ENCODE measurements at places on chromosomes 1 and 21. TPM values are rescaled to one million over a fixed set of nuclear protein-coding genes. Genes with fewer than 3 reads are reported as not detected.

The ITSN1 gene
- total RNA-seq = 17.8 TPM

The ORC1 gene
- total RNA-seq = 19.7 TPM

The NPPB gene
- not detected for total RNA-seq

The LCE3D gene
- 0.60 TPM for total RNA-seq

The DNM3 gene
- total RNA-seq = 0.53 TPM

The RAP1GAP gene
- 9.9 TPM for total RNA-seq

The FCER1G gene
- not detected for total RNA-seq

The FMO5 gene
- 0.21 TPM for total RNA-seq

The SAMD11 gene
- total RNA-seq = 37.1 TPM

The PRDM15 gene
- 3.7 TPM for total RNA-seq

The SPRR1A gene
- not detected for total RNA-seq

The OR2T35 gene
- not detected for total RNA-seq

The CFAP45 gene
- total RNA-seq = 0.61 TPM

The FAM167B gene
- 0.87 TPM for total RNA-seq

The FCRLB gene
- 1.7 TPM for total RNA-seq

The AADACL4 gene
- total RNA-seq = not detected

The SPTA1 gene
- total RNA-seq = not detected

The CD1E gene
- not detected for total RNA-seq

The INSRR gene
- total RNA-seq = not detected

The FHAD1 gene
- total RNA-seq = 0.44 TPM

The IFI44L gene
- 0.09 TPM for total RNA-seq

The KRTAP13-4 gene
- total RNA-seq = not detected

The TNNT2 gene
- total RNA-seq = not detected

The PAPPA2 gene
- total RNA-seq = 0.01 TPM

The PCAT6 gene
- 2.9 TPM for total RNA-seq

The CGN gene
- 1.1 TPM for total RNA-seq

The CFHR2 gene
- not detected for total RNA-seq

The CALML6 gene
- 0.36 TPM for total RNA-seq

All from A549 treated with CORT108297 at 1 μM for 4 hours (cell line).